HCT116 (cell line): ENCODE measurements at places on chromosomes 4 and X.

DNA sequence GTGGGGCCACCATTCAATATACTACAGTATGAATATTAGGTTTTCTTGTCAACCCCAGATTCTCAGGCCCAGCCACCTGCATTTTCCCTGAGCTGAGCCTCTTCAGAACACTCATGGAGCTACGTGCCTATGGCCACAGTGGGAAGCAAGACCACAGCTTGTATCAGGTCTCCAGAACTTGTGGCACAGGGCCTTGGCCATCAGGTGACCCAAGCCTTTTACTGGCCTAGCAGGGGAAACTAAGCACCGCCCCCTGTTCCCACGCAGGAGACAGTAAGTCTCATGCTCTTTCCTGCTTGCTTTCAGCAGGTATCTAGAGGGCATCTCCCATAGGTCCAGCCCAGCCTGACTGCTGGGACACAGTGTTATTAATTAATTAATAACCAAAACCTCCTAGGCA lies 138.4 kb upstream of the MAMLD1 start:
- no peak for DNase-seq

DNA sequence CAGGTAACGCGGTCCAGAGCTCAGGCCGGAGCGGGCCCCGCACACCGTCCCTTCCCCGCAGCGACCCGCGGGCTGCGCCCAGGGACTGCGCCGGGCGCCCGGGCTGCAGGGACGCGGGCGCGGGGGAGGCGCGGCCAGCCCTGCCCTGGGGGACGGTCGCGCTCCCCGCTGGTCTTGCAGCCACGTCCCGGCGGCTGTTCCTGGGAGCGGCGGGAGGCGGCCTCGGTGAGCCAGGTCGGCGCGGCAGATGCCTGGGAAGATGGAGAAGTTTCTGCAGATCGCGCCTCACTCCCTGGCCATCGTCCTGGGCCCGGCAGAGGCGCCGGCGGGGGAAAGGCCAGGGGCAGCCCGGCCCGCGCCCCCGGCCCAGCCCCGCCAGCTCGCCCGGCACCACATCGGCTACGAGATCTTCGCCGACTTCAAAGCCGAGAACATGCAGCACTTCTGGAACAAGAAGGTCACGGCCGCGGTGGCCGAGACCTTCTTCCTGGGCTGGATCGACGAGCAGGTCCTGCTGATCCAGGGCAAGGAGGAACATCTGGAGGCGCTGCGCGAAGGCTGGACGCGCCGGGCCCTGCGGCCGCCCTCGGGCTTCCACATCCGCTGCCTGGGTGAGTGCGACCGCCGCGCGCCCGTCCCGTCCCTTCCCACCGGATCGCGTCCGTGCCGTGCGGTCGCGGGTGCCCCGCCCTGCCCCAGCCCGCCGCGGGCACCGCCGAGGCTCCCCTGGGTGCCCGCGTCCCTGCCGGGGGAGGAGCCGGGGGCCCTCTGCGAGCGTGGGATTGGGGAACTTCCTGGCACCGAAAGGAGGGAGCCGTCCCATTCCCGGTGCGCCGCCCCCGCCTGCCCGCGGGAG lies 107.4 kb upstream of the STOX2 start:
- no peak for DNase-seq

- no peak for DNase-seq
Measured at GRCh38 chr4:86129546-86129945, 230.3 kb downstream of the MAPK10 start.

GRCh38 chr4:26931966-26932365 lies 71.3 kb downstream of the STIM2 start:
- no peak for DNase-seq

- no peak for DNase-seq
Measured at GRCh38 chr4:188268131-188268908, 129.1 kb downstream of the TRIML1 start.
